ENCODE measurements at places on chromosomes 12 and 14.

DNA sequence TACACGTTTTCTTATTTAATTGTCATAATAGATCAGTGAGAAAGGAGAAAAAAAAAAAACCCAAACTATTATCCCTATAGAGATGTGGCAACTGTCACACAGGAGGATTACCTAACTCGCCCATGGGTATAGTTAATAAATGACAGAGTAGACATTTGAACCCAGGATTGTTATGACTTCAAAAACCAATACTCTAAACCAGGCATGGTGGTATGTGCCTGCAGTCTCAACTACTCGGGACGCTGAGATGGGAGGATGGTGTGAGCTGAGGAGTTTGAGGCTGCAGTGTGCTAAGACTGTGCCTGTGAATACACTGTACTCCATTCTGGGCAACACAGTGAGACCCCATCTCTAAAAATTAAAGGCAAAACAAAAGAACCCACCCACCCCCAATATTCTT is 114.5 kb downstream of the DENND5B start:
- DNase-seq: no peak

- no peak for DNase-seq
These were observed 123.0 kb downstream of the SCARB1 start for GRCh38 chr12:124740691-124741137.

GRCh38 chr12:131830914-131831571 is 2.9 kb downstream of the MMP17 start:
- no peak for DNase-seq

GRCh38 chr12:47400266-47400665 is 305.6 kb downstream of the RPAP3 start:
- DNase-seq: no peak

- no peak for DNase-seq
These were observed 283.1 kb downstream of the MDGA2 start for GRCh38 chr14:47392326-47392725.

GRCh38 chr12:71710276-71711125 is 24.6 kb downstream of the TMEM19 start:
- DNase-seq: no peak

DNA sequence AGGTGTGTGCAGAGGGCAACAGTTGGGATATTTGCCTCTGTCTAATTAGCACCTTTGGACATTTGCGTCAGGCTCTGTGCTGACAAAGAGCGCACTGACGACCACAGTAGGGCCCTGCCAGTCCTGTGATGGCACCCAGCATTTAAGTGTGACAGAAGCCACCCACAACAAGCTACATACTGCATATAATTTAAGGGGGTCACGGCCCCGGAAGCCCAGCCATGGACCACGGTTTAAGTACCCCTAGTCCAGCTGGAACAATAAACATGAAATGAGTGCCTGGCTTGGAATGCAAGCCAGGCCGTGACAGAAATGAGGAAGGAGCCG is 16.8 kb upstream of the DYNC1H1 start:
- peak; percentile 78 for DNase-seq

DNA sequence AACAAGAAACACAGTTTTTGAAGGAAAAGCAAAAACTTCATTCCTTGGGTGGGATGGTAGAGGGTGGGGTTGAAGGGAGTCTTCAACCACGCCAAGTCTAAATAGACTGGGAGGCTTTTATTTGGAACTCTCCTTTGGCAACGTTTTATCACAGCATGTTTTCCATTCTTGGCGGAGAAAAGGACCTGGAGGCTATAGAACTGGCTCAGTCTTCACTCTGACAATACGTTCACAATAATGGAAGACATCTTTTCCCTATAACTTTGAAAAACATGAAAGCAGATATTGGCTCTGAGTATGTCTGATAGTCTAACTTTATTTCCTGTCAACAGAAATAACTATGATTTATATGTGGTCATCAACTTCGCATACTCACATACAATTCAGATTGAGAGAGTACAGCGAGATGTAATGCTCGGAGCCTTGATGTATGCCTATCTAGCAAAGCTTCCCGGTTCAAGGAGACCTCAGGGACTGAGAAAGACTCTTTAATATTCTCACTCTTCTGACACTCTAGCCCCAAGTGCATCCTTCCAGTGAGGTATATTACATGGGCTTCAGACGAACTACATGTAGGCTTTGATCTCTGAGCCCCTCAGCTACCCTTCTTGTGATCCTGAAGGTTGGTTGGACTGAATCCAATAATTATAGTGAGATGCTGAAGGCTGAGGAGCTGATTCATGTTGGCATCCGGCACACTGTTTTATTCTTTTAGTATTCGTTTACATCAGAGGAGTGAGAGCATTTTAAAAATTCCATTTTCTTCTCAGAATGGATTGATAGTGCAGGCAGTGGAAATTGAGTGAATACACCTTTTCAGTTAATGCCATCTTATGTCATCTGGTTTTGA is 14.0 kb downstream of the TMEM30B start:
- DNase-seq: no peak

- no peak for DNase-seq
These were observed 45.1 kb downstream of the TRAF3 start for GRCh38 chr14:102822311-102822863.

DNA sequence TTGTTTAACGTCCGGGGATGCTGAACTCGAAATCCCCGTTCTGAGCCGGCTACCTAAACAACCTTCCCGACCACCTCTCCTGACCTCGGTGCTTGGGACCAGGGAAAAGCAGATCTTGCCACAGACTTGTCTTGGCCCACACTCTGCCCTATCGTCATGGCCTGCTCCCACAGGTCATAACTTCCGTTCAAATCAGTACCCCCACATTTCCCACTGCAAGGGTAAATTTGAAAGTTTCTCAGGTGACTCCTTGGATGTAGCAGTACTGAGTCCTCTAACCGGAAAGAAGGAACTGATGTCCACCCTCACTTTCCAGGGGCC is 612 bp upstream of the RBM23 start:
- no peak for DNase-seq

DNA sequence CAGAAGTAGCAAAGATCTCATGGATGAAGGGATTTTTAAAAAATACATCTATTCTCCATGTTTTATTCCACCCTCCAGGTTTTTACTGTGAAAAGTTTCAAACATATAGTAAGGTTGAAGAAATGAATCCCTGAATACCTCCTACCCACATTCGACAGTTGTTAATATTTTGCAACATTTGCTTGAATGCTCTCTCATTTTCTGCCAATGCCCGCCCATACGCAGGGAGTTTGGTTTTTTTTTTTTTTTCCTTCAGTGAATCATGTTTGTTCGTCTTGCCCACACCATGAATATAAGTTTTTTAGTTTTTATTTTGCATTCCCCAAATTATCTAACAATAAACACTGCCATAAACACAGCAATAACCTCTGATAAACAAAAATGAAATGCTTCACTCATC is 82.9 kb downstream of the MAP1LC3B2 start:
- no peak for DNase-seq

GRCh38 chr12:95951515-95951914 is 8.4 kb downstream of the AMDHD1 start:
- DNase-seq: no peak

GRCh38 chr14:29687071-29687765 is 240.4 kb downstream of the PRKD1 start:
- no peak for DNase-seq

GRCh38 chr14:73700325-73700724 is 13.9 kb downstream of the PNMA1 start:
- DNase-seq: no peak

DNA sequence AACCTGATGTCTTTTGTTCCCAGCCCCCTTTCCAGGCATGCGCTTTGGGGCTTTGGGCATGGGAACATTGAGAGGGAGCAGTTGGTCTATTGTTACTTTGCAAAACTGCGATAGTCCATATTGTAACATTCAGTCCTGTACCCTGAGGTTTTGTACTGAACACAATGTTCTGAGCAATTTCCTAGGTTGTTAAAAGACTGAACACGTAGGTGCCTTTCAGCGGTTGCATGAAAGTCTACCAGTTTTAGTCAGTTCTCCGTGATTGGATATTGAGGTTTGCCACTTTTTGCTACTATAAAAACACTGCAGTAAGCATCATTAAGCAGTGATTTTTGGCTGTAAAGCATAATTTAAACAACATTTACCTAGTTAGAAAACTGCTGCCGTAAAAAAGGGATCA is 20.1 kb downstream of the NGB start:
- DNase-seq: no peak

DNA sequence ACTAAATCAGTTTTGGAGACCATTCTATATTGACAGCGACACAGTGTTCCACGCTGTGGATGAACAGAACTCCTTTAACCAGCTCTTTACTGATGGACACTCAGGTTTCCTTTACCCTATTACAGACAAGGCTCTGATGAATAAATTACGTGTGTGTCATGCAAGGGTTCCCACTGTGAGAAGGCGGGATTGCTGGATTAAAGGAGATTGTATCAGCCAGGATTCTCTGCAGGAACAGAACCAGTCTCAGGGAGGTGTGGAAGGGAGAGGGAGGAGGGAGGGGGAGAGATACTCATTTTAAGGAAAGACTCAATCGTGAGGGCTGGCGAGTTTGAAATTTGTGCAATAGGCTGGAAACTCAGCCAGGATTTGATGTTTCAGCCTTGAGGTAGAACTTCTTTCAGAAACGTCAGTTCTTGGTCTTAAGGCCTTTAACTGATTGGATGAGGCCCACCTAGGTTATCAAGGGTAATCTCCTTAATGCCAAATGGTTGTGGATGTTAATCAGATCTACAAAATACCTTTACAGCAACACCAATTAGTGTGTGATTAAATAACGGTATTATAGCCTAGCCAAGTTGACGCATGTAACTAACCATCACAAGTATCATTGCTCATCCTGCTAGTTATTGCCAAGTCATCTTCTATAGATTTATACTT is 104.0 kb downstream of the GCH1 start:
- DNase-seq: no peak

DNA sequence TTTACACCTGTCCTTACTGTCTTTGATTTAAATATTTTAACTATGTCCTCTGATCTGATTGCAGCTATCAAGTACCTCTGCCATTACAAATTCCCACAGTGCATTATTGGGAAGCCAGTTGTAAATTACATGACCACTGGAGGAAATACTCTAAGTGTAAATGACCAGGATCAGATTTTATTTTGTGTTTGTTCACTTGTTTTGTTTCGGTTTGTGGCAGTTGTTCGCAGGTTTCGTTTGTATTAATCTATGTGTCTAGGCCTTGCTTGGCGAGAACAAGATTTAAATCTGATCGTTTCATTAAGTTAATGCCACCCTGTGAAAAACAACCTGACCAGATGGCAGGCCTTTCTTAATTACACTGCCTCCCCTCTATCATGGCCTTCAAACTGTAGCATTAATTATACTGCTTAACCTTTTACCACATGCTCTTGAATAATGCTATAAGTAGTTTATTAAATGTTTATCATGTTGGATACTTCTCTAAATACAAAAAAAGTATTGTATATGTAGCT is 990.1 kb downstream of the TMTC2 start:
- DNase-seq: no peak

- no peak for DNase-seq
These were observed 4.3 kb upstream of the MYF6 start for GRCh38 chr12:80702889-80703805.

- no peak for DNase-seq
These were observed 148.8 kb upstream of the DCN start for GRCh38 chr12:91331371-91331770.

DNA sequence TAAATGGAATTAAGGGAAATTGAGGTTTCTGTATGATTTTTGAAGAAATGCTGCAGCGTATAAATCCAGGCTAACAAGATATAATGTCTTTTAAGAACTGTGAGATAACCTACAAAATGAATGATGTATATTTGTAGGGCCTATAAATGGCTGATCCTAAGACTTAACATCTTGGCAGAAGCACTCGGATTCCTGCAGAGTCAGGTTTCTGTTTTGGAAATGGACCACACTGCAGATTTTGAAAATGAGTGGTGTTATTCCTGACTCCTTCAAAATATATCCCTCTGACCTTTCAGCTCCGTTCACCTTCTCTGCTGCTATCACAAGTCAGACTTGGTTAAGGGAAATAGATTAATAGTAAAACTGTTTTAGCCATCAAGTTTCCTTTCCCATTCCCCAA is 5.0 kb downstream of the TIGAR start:
- DNase-seq: no peak

GRCh38 chr14:89357655-89358297 is 59.3 kb downstream of the FOXN3 start:
- no peak for DNase-seq

- no peak for DNase-seq
These were observed 319.0 kb downstream of the TMTC2 start for GRCh38 chr12:83005534-83006197.

- no peak for DNase-seq
These were observed 40.3 kb downstream of the FAM222A start for GRCh38 chr12:109753959-109754358.

DNA sequence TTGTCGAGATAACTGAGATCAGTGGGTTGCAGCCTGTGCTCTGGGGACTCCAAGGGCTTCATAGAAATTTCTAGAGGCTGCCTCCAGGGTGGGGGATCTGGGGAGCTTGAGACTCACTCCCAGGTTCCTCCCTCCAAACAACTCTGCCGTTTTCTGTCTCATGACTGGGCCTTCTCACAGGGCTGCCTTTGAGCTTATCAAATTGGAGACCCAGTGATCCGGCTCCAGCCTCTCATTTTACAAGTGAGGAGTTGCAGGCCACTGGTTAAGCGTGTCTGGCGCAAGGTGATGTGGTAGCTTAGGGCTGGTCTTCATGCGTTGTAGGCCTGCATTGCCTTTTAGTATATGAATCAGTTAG is 85.8 kb downstream of the SLC25A47 start:
- DNase-seq: no peak

GRCh38 chr12:23576372-23576771 is 373.1 kb downstream of the SOX5 start:
- no peak for DNase-seq

DNA sequence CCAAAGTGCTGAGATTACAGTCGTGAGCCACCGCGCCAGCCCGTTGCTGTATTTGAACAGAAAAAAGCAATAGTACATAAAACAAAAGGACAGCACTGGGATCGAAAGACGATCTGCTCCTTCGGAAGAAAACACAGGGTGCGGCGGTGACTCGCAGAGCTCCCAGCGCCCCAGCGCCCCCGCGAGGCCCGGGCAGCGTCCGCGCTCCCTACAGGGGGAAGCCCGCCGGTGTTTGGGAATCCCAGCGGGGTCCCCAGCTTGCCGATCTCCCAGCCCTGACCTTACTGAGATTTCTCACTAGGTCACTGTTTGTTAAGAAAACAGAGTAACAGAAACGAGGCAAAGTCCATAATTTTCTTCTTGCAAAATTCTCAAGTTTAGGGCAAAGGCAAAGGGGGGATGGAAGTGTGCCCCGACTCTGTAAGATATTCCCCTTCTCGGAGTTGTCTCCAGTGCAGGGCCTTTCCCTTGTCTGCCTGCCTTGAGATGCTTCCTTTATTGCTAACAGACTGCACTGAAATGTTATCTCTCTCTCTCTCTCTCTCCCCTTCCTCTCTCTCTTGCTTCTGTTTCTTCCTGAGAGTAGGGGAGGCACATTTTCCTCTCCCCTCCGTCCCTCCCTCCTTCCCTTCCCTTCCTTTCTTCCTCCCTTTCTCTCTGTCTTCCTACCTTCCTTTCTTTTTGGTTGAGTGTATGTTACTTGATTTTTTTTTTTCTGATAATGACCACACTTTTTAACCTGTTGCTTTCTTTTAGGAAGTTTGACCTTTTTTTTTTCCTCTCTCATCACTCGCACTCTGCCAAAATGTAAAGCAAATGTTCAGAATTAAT is 91.9 kb downstream of the TMEM30B start:
- DNase-seq: no peak
